ENCODE measurements at places on chromosomes 12 and 14.

GRCh38 chr12:64679487-64680001, 69.2 kb downstream of the RASSF3 start:
- no peak for DNase-seq

GRCh38 chr12:19643635-19644034, 204.3 kb downstream of the AEBP2 start:
- no peak for DNase-seq

DNA sequence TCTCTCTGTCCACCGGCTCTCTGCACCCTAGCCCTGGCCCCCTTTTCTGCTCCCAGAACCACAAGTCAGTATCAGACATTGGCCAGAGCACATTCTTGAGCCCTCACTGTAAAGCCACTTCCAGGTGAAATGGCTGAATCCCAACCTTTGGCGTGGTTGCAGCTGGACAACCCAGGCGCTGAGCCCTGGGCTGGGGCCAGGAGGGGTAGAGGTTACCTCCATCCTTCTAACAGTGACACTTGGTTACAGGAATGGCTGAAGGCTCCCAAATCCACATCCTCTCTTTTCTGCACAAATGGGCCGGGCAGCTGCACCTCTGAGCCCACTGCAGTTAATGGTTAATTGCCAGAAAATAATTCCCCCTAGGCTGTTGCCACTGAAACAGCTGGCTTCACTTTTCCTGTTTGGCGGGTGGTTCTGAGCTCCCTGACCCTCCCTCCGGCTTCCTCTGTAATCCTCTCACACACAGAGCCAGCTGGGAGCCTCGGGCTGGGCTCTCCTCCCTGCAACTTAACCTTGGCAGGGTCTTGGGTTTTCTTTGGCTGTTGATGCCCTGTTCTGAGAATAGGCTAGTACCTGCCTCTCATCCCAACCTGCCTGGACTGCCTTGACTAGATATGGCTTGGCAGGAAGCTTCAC, 44.1 kb downstream of the TSPAN11 start:
- DNase-seq, result no peak

DNA sequence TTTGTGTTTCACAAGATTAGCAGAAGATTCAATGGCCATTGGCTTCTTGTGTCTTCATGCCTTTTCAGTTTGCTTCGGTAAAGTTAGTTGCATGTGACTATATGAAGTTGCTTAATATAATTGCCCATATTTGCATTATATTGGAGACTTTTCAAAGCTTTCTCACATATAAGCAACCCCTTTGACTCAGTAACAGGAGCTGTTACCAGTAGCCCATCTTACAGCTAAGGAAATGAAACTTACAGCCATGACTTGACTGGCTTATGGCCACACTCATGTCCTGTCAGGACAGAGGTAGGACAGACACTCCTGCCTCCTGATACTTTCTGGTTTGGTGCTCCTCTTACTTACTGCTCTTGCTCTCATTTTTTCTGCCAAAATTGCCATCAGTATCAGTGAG, 1082.1 kb downstream of the BCL11B start:
- no peak for DNase-seq

DNA sequence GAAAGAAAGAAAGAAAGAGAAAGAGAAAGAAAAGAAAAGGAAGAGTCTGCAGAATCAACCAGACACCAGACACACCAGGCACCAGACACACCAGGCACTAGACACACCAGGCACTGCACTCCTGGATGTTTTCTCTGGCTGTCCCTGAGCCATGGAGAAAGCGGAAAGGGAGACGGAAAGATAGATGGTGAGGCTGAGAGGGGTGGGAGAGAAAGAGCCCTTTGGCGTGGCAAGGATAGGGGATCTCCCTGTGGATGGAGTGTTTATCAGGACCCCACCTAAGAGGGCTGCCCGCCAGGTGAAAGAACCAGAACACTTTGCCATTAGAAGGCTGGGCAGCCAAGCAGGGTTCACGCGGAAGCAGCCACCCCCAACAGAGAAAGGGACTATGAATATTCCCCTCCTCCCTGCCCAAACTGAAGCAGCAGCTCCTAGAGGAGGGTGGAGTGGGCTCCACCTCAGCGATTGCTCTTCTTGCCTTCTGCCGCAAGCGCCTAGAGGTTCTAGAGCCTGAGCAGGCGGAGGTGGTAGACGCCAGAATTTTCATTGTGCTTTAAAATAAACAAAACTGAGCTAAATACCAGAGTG, 13.4 kb downstream of the ST8SIA1 start:
- no peak for DNase-seq

DNA sequence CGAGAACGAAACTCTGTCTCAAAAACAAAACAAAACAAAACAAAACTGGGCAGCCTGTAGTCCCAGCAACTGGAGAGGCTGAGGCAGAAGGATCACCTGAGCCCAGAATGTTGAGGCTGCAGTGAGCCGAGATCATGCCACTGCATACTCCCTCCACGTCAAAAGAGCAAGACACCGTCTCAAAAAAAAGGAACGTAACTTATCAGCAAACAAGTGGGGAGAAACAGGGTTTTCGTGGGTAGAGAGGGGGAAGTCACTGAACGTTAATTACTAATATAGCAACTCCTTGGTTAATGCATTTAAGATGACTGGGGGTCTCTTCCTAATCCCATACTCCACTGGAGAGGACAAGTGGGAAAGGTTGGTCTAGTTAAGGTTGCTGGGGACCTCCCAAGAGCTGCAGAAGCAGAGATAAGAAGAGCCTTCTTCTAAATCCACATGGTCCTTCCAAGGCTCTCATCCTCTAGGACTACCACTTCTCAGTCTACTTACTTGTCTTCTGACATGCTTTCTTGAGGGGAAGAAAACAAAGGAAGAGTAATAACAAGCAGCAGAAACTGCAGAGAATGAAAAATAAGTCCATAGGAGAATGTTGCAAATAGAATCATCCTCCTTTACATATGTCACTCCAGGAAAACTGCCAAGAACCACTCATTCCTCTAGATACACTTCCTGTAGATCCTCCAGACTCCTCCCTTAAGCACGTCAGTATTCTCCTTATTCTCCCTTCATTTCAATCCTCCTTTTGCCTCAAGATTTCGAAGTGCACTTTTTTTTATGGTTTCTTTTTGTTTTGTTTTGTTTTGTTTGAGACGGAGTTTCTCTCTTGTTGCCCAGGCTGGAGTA, 5.8 kb downstream of the NUMB start:
- DNase-seq, result no peak

DNA sequence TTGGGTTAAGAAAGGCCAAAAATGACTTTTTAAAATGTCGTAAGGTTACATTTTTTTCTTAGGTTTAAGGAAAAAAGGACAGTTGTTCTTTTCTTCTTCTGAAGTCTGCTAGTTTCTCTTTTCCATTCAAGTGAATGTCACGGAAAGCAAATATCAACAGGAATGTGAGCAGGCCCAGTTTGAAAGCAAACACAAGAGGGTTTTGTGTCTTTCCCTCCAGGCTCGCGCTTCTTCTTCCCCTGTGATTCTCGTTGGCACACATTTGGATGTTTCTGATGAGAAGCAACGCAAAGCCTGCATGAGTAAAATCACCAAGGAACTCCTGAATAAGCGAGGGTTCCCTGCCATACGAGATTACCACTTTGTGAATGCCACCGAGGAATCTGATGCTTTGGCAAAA, 85.4 kb downstream of the LRRK2 start:
- DNase-seq, result no peak

DNA sequence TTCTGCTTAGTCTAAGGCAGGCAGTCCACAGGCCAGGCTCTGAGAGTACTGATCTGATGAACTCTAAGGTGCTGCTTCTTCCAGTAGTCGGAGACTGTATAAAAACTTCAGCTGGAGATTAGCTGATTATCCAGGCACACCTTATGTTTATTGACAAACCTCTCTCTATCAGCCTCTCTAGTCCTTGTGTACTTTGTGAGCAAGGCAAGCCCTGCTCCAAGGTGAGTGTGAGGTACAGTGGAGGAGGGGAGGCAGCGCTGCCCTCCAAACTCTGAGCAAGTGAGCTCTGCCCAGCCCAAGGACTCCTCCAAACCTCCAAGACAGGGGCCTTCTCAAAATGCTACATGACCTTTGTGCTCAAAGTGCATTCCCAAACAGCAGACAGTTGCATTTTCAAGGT, 95.9 kb upstream of the CDKN3 start:
- DNase-seq, result no peak

GRCh38 chr12:131796754-131797587, 31.2 kb upstream of the MMP17 start:
- no peak for DNase-seq

GRCh38 chr14:55901291-55901690, 216.9 kb upstream of the PELI2 start:
- DNase-seq, result no peak

- no peak for DNase-seq
These were observed 1.9 kb downstream of the TGFB3 start for GRCh38 chr14:75979648-75980565.

Measured in stimulated activated CD8-positive, alpha-beta memory T cell treated with anti-CD3 and anti-CD28 coated beads, Interleukin-2, amount 100 ng/mL, for 1 hour (primary cell).